ENCODE measurements at places on chromosomes 16 and 17.

DNA sequence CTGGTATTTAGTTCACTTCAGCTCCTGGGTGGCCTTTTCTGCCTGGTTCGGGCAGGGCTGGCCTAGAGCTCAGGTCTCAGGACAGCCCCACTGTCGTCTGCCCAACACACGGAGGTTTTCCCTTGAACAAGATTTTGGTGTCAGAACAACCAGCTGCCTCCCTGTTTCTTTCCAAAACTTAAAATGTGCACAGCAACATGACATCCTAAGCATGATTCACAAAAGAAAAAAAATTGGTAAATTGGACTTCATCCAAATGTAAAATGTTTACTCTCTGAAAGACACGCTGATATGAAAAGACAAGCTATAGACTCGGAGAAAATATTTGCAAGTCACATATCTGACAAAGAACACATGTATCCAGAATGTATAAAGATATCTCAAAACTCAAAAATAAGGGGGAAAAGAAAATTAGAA is 197.8 kb upstream of the CHMP6 start:
- no peak for DNase-seq

GRCh38 chr16:9849697-9850245 is 332.5 kb downstream of the GRIN2A start:
- no peak for DNase-seq

DNA sequence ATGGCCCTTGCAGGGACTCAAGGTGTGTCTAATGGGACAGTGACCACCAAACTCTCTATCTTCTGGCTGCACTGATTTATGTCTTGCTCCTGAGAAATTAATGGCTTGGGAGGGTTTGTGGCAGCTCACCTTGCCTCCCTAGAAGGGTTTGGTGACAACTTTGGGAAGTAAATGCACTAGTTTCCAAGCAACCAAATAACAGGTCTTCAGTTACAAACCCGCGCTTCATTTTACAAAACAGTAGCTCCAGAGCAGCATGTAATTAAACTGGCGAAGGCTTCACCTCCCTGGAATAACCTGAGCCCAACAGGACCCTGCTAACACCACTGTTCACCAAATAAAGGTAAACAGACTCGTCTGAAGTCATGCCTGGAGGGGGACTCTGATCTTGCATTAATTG is 318.3 kb downstream of the SLC39A11 start:
- no peak for DNase-seq

- no peak for DNase-seq
Observed at GRCh38 chr16:57937861-57938260, 33.1 kb downstream of the CNGB1 start.

DNA sequence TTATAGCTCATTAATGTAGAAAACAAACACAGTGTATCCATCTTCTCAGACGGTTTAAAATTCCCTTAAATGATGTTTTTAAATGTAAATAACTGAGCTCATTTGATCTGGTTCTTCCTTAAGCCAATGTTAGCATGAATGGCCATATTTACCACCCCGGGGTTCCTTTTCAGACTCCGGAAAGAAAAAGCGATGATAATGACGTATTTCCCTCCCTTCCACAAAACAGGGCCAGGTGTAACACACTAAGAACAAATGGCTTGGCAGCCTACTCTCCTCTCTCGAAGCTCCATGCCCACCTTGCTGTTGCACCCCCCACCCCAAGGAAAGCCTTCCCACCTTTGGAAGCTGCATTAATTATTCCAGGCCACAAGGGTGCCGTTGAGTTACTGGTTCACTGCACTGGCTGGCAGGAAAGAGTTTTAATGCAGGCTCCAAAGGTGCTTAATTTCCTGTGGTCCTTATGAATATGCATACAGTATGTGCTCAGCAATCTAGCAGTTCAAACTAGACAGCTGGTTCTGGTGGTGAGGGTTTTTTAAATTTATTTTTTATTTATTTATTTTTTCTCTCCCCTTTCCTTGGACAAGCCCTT is 378.9 kb downstream of the WWOX start:
- no peak for DNase-seq

DNA sequence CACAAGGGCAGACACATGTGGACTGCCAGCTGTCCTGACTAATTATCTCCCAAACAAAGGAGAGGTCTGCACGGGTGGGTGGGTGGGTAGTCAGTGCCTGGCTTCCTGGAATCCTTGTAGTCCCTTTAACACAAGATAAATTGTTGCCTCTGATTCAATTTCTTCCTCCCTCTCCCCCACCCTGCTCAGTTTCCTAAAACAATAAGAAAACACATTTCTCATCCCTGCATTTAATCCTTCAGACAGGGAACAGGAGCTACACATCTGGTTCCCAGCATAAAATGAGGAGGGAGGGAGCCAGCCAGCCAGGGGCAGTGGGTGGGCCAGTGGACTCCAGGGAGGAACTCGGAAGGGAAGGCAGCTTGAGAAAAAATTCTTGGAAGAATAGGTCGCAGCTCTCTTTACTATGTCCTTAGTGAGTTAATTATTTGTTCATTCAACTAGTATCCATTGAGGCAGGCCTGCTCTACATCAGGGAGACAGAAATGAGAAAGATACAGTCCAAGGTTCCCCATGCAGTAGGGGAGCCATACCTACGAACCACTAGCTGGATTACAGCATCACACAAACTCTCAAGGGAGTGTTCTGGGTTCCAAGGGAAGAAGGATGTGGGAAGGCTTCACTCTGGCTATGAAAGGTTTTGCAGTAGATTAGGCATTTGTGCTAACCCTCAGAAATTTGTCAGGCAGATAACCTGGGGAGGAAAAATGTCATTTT is 58.3 kb downstream of the CCT6B start:
- no peak for DNase-seq

DNA sequence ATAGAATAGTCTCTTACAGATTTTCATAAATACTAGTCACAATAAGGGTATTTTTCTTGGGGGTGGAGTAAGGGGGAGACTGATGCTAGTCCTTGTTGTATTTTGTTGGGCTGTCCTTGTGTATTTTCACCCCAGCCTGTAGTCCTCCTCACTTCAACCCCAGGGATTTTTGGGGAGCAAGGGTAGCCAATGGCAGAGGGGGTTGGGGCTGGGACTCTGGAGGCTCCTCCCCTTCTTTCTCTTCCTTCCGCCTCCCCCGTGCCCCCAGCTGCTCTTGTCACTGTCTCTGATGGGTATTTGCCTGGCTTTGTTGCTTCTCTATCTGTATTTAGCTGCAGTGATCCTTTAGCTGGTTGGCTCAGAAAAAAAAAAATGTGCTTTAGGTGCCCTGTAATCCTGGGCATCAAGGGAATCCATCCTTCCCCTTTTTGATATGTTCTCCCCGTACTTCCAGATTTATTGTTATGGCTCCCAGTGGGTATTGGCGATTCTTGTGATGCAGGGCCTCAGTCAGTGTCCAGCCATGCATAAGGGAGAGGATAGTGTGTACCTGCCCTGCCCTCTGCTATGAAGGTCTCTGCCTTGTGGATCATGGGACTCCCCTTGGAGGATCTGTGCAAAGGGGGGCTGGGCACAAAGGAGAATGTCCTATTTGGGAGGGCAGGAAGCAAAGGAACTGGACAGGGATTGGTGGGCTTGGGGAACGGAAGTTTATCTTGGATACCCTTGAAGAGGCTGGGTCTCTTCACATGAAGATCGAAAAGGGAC is 16.5 kb downstream of the SNF8 start:
- no peak for DNase-seq

DNA sequence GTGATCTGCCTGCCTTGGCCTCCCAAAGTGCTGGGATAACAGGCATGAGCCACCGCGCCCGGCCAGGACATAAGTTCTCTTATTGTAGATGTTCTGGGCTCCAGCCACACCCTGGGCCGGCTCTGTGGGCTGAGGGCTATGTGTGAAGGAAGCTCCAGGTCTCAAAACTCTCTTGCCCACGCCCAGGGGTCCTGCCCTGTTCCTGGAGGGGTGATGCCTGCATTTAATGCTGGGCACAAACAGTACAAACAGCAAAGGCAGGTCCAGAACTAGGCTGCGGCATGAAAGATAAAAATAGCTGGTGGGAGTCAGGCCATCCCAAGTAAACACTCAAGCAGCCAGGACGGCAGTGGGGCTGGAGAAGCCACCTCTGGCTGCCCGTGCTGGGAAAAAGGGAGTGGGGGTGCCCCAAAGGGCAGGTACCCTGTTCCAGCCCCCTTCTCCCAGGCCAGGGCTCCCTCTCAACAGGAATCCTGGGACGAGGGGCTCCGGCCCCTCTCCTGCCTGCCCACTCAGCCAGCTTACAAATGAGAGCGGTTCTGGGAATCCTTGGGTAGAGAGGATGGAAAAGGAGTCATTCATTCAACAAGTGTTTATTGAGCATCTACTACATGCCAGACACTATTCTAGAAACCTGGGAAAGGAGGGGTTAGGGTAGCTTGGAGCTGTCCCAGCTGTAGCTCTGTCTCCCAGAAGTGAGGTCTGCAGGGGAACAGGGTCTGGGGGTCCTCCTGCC is 4.6 kb downstream of the TRIM47 start:
- DNase-seq = no peak

DNA sequence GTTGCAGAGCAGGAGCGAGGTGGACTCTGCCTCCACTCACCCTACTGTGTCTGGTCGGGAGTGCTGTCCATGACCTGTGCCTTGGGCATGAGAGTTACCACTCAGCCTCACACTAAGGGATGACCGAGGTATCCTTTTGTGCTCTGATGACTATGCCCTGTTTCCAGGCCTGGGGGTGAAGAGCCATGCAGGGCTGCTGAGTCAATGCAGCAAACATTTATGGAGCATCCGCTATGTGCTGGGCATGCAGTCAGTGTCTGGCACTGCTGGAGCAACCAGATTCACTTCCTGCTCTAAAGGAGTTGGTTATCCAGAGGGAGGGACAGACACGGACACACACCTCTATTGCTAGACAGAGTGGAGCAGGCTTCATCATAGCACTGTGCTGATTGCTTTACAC is 7.6 kb upstream of the HNF1B start:
- no peak for DNase-seq

DNA sequence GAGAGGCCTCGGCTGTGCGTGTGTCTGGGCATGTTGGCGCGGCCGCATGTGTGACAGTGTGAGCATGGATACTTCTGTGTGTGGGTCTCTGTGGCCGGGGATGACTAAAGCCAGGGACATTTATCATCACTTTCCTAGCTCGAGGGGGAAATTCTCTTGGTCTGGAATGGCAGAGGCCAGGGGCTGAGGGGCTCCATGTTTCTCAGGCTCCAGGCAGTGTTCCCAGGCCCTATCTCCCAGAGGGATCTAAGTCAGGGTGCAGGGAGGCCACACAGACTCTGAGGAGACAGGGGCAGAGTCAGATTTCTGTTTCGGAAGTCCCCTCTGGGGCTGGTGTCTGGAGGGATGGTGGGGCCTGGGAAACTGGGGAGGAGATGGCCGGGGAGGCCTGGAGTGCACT is 23.7 kb upstream of the SPNS2 start:
- DNase-seq = no peak

Measured in activated CD4-positive, alpha-beta T cell treated with anti-CD3 and anti-CD28 coated beads for 48 hours (primary cell).